ENCODE measurements at places on chromosomes 7 and 10.

DNA sequence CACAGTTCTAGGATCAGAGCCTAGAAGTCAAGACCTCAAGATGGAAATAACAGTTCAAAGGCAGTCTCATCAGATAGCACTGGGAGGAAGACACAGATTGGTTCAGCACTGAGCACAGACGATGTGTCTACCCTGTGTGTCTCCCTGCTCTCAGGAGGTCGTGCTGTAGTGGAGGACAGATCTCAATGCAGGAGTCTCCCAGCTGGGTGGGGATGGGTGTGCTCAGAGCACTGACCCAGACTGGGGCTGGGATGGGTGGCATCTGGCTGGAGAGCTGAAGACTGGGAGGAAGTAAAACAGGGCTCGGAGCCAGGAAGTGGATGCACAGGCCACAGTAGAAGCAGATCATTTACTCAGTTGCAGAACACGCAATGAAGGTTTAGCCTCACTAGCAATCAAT is 69.5 kb upstream of the GDF10 start:
- DNase-seq, result no peak

- no peak for DNase-seq
Measured at GRCh38 chr10:78778444-78779338, 290.1 kb upstream of the ZMIZ1 start.

DNA sequence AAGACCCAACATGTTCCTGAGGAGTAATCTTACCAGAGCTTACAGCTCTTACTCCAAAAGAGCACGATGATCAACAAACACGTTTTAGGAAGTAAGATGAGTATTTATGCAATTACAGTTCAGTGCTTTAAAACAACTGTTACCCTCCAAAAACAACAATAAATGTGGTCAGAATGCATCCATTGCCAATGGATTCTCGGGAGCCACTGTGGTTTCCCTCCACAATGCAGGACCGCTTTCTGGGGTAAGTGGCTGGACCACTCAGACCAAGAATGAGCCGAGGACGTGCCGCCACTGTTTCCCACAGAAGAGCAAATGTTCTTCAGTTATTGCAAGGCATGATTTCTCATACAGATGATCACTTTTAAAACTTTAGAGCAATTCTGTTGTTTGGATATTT is 232.3 kb upstream of the MKLN1 start:
- DNase-seq, result no peak

GRCh38 chr7:3378390-3379150 is 77.5 kb downstream of the SDK1 start:
- no peak for DNase-seq

DNA sequence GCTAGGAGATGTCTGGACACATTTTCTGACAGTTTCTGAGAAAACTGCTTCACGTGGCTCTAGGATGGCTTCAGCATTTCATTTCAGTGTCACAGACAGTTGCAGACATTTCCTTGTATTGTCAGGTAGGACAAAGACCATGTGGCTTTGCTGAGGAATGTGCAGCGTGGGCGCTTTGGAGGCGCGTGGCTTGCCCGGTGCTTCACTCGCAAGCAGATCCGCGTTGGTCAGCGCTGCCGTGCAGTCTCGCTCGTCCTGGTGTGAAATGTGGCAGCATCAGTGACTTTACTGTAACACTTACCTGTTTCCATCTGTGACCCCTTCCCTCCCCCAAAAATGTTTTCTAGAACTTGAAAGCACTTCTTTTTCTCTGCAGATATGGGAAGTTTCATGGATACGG is 340.5 kb downstream of the SDK1 start:
- no peak for DNase-seq

- DNase-seq, result no peak
Measured at GRCh38 chr10:131077031-131077430, 234.5 kb downstream of the TCERG1L start.

GRCh38 chr7:124364283-124364682 is 331.4 kb upstream of the TMEM229A start:
- DNase-seq, result no peak

GRCh38 chr7:121273467-121274167 is 55.2 kb upstream of the WNT16 start:
- no peak for DNase-seq

DNA sequence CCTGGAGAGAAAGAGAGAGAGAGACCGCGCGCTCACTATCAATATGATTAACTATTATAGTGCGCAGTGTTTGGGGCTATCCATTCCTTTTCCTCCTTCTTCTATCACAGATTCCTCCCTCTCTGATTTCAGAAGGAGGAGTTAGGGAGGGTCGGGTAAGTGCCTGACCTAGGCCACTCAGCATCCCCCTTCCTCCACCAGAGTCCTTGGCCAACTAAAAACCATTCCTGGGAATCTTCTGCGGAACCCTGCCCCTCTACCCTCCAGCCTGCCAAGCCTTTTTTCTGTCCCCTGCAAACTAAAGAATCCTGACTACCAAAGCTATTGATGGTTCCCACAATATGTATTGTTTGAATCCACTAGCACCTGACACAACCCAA is 256.2 kb upstream of the NFE2L3 start:
- no peak for DNase-seq

DNA sequence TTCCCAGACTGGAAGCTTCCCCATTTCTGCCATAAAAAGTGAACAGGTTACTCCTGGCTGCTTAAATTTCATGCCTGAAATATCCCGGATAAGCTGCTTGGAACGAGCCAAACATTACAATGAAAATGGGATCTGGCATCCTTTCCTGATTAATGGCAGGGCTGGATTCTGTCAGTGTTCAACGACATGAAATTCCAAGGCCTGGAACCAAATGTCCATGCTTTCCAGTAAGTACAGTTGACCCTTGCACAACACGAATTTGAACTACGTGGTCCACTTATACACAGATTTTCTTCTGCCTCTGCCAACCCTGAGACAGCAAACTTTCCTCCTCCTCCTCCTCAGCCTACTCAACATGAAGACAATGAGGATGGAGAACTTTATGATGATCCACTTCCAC is 65.4 kb downstream of the SGMS1 start:
- no peak for DNase-seq

DNA sequence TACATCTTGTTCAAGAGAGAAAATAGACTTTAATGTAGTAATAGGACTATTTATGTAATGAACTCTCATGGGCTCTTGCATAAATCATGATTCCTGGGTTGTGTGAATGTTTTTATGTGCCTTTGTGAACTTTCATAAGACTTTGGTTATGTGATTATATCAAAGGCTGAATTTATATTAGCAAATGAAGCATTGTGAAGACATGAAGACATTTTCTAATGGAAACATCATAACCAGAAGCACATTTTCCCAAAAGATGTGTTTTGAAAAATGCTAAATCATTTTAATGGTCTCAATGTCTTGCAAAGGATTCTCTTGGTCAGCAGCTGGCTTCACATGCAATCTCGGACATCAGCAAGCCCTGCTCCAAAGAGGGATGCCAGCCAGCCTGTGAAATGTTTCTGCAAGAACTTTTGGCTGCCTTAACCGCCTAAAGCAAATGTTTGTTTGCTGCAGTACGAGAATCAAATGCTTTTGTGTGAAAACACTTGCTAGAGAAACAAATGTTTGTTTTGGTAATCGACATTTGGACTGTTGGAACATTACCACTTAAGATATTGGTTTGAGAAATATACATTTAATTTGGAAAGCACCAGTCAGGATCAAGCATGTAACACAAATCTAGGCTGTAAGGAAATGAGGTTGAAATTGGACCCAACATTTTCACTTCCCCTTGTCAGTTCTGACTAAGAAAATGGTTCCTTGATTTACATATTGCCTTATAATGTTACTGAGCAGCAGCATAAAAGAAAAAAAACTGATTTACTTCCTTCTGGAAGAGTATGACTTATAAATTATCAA is 102.1 kb downstream of the RTKN2 start:
- DNase-seq, result no peak

Measured in stimulated activated CD8-positive, alpha-beta memory T cell treated with anti-CD3 and anti-CD28 coated beads, Interleukin-15, amount 100 ng/mL, for 48 hours (primary cell).